ENCODE measurements at places on chromosomes 3 and 15.

DNA sequence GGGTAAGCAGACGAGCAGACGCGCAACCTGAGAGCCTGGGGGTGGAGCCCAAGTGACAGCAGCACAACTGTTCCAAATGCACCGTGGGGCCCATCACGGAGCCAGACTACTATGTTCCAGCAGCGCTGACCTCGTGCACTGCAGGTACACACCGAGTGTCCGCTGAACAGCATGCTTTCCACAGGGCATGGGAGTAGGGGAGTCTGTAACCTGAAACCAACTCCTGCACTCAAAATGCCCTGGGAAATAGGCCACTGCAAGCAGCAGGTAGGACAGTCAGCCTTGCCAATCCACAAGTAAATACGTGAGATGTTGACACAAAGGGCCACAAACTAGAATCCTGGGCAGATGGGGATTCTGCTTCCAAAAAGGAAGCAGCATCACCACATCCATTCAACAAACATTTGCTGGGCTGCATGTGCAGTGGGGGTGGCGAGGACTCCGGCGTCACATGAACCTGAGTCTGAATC, 73.9 kb downstream of the TBC1D2B start:
- DNase-seq: peak; percentile 77

DNA sequence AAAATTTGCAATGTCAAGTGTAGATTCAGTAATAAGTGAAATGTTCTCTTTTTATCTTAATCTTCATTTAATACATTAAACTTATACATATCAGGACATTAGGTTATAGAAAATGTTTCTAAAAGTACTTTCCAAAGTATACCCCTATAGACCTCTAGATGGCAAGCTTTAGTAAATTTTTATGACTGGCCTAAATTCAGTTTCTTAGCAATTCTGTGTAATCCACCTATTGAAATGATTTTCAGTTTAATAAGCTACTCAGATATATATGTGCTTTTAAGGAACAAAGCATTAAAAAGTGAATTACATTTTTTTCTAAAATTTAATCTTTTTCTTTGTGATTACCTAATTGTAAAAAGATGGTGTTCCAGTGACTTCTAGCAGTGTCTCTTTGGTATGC, 342.2 kb downstream of the GBE1 start:
- DNase-seq: peak; percentile 13

DNA sequence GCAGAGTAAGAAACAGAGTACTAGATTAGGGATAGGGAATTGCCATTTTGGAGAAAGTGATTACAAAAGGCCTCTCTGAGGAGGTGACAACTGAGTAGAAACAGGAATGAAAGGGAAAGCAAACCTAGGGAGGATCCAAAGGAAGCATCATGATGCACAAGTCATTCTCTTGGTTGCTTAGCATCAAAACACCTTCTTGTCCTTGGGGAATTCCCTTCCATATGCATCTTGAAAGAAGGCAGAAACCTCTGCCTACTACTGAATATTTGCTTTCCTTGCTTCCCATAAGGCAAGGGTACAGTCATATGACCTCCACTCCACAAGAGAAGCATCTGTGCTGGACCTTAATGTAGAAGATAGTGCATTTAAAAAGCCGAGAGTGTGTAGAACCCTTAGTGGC, 24.1 kb downstream of the GABPB1 start:
- no peak for DNase-seq

DNA sequence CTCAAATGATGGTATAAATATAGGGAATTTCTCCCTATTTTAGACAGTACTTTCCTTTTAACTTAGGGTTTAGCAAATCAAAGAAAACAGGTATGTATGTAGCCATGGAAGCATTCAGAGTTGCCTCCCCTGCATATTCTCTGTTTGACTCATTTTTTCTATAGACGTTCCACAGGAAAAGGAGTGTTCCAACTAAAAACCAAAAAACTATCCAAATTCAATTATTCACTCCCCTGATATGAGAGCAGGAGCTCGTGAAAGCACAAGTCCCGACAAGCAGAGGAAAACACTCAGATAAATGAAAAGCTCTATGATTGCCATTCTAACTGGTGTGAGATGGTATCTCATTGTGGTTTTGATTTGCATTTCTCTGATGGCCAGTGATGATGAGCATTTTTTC, 119.5 kb downstream of the FRMD5 start:
- no peak for DNase-seq

DNA sequence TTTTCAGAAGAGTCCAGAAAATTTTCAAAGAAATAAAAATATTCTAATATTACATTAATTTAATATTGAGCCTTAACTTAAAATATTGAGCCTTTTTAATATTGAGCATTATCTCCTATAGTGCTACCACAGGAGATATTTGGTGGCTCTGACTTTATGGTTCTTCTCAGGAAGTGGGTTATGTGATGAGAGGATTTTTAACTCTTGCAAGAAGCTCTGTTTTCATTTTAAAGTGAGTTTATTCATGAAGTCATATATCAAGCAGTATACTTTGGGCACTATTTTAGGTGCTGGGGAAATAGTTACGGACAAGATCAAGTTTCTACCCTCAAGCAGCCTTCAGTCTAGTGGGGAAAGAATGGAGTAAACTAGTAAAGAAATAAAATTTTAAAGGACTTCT, 13.4 kb upstream of the MBNL1 start:
- DNase-seq: no peak

DNA sequence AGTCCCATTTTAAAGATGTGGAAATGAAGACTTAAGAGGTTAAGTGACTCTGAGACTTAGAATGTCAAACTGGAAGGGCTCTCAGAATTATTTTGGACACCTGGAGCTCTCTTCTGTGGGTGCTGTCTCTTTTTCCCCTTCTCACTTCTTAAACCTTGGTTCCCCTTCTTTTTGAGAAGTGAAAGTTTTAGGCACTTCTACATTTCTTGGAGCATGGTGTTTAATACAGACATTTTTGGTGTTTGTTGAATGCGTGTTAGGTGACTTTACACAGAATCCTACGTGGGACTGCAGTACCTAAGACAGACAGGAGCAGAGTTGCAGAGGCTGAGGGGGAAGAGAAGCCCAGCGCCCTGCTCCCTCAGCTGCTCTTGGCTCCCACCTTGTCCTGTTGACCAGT, 133.3 kb downstream of the MDFIC2 start:
- no peak for DNase-seq
